Gastrocnemius medialis (tissue), 4 donors: ENCODE measurements at places on chromosomes 3 and 15.

DNA sequence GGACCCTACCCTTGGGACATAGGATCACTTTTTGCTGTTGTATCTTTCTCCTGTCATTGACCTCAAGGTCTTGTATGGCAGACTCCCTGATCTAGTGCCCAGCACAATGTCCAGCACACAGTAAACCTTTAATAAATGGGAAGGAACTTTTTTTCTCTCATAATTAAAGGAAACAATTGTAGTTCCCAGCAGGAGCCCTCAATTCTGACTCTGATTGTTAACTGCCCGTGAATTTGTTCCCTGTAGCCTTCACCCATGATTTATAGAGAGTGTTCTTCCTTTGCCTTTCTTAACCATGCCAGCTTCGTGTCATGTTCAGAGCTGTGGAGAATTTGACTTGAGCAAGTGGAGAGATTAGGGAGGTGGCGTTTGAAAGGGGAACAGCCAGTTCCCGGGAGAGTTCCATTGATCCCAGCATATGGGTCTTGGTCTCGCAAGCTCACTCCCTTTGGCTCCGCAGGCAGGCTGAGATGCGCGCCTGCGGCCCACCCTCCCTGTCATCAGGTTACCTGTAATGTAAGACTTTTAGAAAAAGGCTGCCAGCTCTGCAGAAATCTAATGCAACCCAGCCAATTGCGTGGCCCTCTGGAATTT lies 182.6 kb downstream of the TP63 start:
- peak; percentile 96 for DNase-seq

GRCh38 chr15:63295341-63295740 lies 17.9 kb downstream of the APH1B start:
- DNase-seq = no peak

GRCh38 chr15:22224241-22224671 lies 143.9 kb downstream of the OR4M2 start:
- no peak for DNase-seq

DNA sequence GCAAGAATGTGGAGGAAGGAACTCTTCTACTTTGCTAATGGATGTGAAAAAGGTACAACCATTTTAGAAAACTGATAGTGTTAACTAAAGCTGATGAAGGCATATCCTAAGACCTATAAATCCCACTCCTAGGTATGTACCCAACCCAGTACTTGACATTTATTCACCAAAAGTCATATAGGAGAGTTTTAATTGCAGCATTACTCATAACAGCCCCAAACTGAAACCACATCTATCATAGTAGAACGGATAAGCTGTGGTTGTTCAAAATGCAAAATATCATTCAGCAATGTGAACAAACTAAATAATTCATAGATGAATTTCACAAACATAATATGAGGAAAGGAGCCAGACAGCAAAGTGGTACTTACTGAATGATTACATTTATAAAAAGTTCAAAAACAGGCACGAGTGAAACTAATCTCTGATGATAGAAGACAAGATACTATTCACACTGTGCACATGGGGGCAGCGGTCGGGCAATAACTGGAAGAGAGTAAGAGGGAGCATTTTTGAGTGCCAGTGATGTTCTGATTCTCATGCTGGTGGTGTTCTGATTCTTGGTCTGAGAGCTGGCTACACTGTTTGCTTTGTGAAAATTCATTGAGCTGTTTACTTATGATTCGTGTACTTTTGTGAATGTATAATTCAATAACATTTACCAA lies 34.3 kb downstream of the GOLIM4 start:
- no peak for DNase-seq

DNA sequence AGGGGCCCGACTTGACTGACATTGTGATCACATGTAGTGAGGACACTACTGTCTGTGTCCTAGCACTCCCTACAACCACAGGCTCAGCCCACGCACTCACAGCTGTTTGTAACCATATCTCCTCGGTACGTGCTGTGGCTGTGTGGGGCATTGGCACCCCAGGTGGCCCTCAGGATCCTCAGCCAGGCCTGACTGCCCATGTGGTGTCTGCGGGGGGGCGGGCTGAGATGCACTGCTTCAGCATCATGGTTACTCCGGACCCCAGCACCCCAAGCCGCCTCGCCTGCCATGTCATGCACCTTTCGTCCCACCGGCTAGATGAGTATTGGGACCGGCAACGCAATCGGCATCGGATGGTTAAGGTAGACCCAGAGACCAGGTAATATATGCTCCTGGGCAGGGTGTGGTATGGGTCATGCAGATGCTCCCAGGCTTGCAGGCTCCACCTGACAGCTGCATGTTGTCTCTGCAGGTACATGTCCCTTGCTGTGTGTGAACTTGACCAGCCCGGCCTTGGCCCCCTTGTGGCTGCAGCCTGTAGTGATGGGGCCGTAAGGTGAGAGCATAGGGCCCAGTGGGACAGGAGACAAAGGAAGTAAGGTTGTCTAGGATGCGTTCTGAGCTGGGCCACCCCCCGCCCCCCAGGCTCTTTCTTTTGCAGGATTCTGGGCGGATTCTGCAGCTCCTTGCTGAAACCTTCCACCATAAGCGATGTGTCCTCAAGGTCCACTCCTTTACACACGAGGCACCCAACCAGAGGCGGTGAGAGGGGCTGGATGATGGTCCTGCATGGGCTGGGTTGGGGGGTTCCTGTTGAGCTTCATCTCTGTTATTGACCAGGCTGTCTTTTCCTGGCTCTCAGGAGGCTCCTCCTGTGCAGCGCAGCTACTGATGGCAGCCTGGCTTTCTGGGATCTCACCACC lies 4.4 kb downstream of the DALRD3 start:
- no peak for DNase-seq

- DNase-seq = no peak
Observed at GRCh38 chr3:124840331-124840730, 46.8 kb downstream of the ITGB5 start.

DNA sequence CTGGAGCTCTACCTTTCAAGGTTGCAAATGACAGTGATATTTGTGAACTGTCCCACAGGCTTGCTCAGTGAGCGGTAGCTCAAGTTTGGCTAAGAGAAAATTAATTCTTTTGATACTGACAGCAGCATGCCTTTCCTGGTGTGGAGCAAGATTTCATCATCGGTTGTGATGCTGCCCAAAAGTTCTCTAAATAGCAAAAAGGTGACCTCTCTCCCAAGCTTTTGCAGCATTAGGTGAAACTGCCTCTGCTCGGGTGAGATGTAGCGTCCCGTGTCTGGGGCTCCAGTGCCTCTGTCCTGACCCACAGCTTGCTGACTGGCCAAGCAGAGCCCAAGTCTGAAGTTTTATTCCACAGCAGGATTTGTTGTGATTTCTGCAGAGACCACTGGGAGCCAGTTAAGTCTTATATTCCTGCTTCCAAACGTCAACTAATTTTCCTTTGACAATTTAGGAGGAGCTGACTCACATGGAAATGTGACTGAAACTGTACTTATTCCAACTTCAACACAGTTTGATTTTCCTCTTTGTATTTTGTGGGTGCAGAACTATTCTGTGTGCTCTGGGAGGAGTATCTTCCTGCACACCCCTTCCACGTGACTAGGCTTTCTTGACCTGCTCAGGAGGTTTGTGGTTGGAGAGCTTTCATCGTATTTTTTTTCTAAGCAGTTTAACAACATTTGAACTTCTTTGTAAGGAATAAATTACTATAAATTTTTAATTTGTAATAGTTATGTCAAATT lies 5.9 kb downstream of the SYNM start:
- peak; percentile 40 for DNase-seq

GRCh38 chr3:128301186-128302023 lies 148.1 kb downstream of the EEFSEC start:
- DNase-seq = no peak

DNA sequence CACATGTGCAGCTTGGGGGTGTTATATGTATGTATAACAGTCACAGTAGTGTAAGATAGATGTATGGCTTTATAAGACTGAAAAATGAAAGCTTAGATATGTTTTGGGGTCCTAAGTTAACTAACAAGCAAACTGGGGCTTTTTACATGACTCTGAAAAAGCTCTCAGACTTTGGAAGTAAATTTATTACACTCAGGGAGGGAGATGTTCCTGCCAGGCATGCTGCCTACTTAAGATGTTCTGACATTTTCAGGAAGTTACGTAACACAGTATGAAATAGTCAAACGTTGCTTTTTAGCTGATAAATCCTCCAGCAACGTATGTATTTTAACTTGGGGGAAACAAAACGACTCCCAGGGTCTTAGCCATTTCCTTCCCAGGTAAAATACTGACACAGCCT lies 1.7 kb upstream of the IFT57 start:
- DNase-seq = no peak

DNA sequence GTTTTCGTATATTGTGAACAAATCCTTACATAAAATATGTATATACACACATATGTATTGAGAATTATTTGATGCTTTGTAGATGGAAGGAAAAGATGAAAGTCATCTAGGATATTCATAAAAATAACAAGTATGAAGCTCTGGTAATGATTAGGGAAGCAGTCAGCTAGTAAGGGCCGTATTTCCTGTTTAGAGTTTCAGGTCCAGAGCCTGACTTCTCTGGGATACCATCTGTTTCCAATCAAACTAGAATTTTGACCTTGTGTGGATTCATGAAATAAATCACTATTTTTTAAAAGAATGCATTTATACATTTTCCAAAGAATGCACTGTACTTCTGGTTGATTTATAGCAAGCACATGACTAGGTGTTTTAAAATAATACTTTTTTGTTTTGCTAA lies 156.1 kb upstream of the CGNL1 start:
- DNase-seq = no peak

GRCh38 chr15:38991126-38991525 lies 426.5 kb upstream of the RASGRP1 start:
- no peak for DNase-seq

DNA sequence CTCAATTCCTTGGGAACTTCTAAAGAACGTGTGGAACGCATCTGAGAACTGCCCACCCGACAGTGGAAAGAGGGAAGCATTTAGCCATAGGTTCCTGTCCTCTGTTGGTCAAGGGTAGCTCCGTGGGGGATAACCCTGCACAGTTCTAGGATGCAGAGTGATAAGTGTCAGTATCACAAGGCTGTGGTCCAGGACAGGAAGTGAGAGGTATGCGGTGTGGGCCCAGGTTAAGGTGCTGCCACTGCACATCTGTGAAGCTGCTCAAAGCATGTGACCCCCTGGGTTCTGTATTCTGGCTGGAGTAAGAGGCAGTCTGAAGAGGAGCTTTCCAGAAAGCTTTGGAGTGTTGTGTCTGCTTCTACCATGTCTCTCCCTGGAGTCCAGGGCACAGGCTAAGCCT lies 51.7 kb upstream of the HES1 start:
- no peak for DNase-seq

GRCh38 chr3:124829178-124829818 lies 57.9 kb downstream of the ITGB5 start:
- DNase-seq = peak; percentile 62

DNA sequence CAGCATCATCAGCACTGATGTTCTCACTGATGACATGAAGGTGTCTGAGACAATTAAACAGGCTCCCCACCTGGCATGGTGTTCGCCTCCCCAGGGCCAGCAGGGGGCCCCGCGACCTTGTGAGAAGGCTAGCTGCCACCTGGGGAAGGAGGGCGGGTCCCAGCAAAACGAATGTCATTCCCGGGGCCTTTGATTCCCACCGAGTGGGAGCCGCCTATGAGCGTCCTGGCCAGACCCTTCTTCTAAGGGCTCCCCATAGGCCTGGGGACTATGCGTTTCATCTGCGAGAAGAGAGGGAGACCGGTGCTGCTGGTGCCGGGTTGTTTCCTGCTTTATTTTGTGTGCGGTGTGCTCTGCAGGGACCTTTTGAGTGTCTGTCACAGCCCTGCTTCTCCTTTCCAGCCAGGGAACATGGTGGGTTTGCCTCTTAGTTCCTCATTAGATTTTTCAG lies 20.5 kb upstream of the MINDY4B start:
- DNase-seq = no peak

GRCh38 chr3:179533274-179533673 lies 29.5 kb upstream of the ACTL6A start:
- no peak for DNase-seq

- no peak for DNase-seq
Observed at GRCh38 chr15:57857871-57858270, 151.4 kb downstream of the POLR2M start.

DNA sequence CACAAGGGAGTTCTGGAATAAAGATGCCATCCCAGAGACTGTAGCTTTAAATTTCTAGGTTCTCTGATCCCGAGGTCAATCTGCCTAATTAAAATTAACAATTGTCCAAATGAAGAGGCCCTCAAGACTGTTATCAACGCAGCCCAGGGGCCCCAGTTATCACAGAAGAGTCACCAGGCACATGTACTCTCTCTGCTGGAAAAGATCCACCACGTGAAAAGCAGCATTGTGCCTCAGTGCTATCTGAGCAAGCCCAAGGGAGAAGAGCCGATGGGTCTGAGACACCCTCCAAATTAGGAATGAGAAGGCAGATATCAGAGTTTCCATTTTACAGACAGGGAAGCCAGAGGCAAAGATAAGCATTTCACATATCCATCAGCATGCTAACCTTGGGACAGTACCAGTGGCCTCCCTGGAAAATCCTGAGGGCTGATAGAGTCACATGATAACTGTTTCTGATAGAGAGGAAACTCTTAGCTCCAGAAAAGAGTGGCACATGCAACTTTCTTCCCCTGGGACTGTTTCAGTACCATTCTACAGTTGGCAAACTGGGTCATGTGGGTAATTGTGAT lies 55.5 kb downstream of the ITGB5 start:
- no peak for DNase-seq

- no peak for DNase-seq
Observed at GRCh38 chr3:170450039-170450438, 31.4 kb downstream of the CLDN11 start.

DNA sequence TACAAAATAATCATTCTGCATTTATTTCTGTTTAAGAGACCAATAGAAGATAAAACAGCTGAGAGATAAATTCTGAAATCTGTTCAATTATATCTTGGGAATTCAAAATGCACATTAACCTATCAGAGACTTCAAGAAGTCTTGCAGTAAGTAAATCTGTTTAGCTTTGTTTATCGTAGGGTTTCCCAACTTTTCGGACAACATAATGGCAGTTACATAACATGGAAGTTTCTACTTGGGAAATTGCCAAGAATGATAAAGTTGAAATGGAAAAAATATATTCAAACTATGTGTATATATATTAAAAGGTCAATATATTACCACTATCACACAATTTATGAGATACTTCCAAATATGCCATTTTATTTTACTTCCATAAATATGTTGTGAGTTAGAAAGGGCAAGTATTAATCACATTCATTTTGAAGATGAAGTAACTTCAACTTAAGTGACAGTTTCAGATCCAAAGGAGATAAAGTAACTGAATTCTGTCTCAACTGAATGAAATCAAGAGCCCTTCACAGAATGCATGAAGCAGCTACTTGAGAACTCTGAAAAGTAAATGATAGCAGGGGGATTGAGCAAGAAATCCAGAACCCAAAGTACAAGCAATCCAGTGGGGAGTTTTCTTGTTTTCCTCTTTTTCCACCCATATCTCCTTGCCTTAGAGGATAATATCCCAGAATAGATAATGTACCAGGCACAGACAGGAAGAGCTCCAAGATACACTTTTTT lies 108.8 kb downstream of the PLOD2 start:
- no peak for DNase-seq
